ENCODE measurements at places on chromosomes 3 and 15. TPM values are rescaled to one million over a fixed set of nuclear protein-coding genes. Genes with fewer than 3 reads are reported as not detected.

DNA sequence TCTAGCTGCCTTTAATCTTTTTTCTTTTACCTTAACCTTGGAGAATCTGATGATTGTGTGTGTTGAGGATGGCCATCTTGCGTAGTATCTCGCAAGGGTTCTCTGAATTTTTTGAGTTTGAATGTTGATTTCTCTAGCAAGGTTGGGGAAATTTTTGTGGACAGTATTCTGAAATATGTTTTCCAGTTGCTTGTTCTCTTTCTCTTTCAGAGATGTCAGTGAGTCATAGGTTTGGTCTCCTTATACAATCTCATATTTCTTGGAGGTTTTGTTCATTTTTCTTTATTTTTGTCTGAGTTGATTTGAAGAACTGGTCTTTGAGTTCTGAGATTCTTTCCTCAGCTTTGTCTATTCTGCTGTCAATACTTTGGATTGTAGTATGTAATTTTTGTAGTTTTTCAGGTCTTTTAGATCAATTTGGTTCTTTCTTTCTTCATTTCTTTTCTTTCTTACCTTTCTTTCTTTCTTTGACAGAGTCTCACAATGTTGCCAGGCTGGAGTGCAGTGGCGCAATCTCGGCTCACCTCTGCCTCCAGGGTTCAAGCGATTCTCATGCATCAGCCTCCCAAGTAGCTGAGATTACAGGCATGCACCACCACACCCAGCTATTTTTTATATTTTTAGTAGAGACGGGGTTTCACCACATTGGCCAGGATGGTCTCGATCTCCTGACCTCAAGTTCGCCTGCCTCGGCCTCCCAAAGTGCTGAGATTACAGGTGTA, 366.4 kb upstream of the RASGRP1 start:
- H3K27ac ChIP-seq, result no peak overlapping the region
- no peak overlapping the region for H3K4me3 ChIP-seq

Gene ACTL6A
- total RNA-seq, result 75.1 TPM

Gene MED12L
- total RNA-seq, result 1.6 TPM

DNA sequence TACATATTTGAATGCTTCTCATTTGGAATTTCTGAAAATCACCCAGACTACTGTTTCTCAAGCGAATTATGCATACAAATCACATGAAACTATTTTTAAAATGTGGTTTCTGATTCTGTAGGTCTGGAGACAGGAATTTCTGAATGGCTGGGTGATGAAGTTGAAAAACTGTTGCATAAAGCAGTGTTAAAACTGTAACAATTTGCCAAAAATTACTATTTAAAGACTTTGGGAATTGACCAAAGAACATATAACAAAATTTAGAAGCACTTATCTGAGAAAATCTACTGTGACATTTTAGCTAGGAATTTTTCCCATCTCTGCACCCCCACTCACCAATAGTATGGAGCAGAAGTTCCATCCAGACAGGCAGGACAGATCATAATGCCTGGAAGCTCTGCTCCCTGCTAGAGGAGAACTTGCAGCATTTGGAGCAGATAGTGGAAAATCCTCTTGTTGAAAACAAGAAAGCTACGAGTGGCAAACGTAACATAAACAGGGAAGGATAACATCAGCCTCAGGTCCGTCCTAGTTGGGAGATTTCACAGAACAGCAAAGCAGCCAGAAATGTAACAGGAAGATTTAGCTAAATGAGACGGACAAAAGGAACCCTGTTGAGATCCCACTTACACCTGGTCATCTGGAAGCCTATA, 132.3 kb upstream of the MCTP2 start:
- H3K27me3 ChIP-seq, result peaks cover 4% of the 10 kb centered on the region
- no peak overlapping the region for H3K4me3 ChIP-seq
- DNase-seq, result no peak
- H3K27ac ChIP-seq, result no peak overlapping the region
- no peaks in the 10 kb centered on the region for H3K36me3 ChIP-seq
- H3K4me1 ChIP-seq, result no peaks in the 10 kb centered on the region

Gene FBXW12
- not detected for total RNA-seq

- peak; percentile 20 for DNase-seq
- H3K4me1 ChIP-seq, result no peaks in the 10 kb centered on the region
- no peak overlapping the region for H3K4me3 ChIP-seq
- H3K36me3 ChIP-seq, result no peaks in the 10 kb centered on the region
- peaks cover 8% of the 10 kb centered on the region for H3K27me3 ChIP-seq
Observed at GRCh38 chr3:34260271-34261000, 462.0 kb downstream of the PDCD6IP start.

Gene C2CD4A
- total RNA-seq, result 0.23 TPM

GRCh38 chr3:17469954-17470353, 272.5 kb downstream of the TBC1D5 start:
- H3K4me3 ChIP-seq, result no peak overlapping the region
- H3K4me1 ChIP-seq, result no peaks in the 10 kb centered on the region
- no peak overlapping the region for H3K27ac ChIP-seq
- H3K27me3 ChIP-seq, result no peaks in the 10 kb centered on the region

Gene LTF
- not detected for total RNA-seq

GRCh38 chr3:25784971-25785370, 1.7 kb upstream of the NGLY1 start:
- no peak for DNase-seq
- peak overlapping the region; percentile 81 for H3K4me3 ChIP-seq

DNA sequence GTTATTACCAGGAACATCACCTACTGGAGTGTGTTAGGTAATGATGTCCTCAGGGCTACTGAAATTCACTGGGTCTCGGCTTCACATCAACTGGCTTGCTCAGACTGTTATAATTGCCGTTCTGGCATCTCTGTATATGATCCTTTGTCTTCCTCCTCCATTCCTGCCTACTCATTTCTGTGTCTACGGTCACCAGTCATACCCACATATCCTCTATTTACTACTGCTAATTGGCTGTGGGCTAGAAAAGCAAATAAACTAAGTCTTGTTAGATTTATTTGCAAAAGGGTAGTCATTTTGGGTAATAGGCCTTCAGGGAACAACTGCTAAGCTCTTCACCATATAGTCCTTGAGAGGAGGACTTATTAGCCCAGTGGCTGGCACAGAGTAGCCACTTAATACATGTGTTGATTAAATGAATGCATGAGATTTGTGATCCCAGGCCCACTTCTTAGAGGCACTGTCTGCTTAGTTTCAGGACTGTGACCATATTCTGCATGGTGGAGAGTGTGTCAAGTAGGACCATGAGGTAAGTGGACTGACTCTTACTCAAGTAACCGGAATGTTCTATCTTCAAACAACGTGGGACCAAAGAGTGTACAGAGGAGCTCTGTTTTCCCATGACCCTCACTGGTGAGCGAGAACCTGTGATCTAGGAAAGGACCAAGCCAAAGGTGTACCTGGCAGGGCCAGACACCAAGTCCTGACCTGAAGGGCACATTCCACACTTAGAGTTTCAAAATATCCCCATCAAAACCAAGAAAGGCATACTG, 13.2 kb downstream of the ZDHHC3 start:
- no peak overlapping the region for H3K4me3 ChIP-seq
- peaks cover 33% of the 10 kb centered on the region for H3K4me1 ChIP-seq
- no peak for DNase-seq
- no peaks in the 10 kb centered on the region for H3K27me3 ChIP-seq
- H3K36me3 ChIP-seq, result no peaks in the 10 kb centered on the region

DNA sequence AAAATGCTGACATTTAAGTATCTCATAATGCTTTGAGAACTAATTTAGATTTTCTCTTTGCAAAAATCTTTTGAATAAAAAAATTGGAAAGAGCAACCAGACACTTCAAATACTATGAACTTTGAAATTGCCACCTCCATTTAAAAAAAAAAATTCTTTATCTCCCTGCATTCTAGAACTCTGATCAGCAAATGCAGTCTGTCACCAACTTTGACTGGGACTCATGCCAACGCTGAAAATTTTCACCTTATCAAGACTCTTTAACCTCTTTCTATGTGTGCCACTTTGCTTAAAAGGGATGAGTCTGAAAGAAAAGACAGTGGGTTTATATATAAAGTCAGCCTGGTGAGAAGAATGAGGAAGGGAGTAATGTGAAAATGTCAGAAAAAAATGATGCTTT, 191.2 kb upstream of the ARPP21 start:
- no peak for DNase-seq
- H3K36me3 ChIP-seq, result no peaks in the 10 kb centered on the region
- no peak overlapping the region for H3K27ac ChIP-seq
- no peaks in the 10 kb centered on the region for H3K4me1 ChIP-seq
- H3K4me3 ChIP-seq, result no peak overlapping the region

DNA sequence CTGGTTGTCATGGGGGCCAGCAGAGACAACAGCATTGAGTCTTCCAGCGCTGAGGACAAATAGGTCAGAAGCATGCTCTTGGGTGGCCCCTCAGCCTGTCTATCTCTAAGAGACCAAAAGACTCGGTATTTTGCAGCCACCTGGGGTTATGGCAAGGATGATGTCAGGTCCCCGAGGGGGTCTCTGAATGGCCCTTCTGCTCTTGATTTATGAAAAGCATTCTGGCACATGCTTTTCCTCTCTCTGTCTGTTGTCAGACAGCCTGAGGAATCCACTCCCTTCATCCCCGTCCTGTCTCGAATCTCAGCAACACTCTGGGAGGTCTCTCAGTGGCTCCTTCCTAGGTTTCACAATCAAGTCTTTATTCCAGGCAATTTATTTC, 156.6 kb upstream of the RGMA start:
- H3K27me3 ChIP-seq, result peaks cover 17% of the 10 kb centered on the region
- no peak overlapping the region for H3K27ac ChIP-seq
- H3K4me1 ChIP-seq, result peaks cover 8% of the 10 kb centered on the region
- no peak for DNase-seq
- no peaks in the 10 kb centered on the region for H3K36me3 ChIP-seq

Gene SPTSSB
- total RNA-seq, result not detected

GRCh38 chr3:32901005-32901932, 50.2 kb upstream of the CCR4 start:
- DNase-seq, result no peak
- no peaks in the 10 kb centered on the region for H3K36me3 ChIP-seq
- H3K4me3 ChIP-seq, result no peak overlapping the region
- no peak overlapping the region for H3K27ac ChIP-seq

DNA sequence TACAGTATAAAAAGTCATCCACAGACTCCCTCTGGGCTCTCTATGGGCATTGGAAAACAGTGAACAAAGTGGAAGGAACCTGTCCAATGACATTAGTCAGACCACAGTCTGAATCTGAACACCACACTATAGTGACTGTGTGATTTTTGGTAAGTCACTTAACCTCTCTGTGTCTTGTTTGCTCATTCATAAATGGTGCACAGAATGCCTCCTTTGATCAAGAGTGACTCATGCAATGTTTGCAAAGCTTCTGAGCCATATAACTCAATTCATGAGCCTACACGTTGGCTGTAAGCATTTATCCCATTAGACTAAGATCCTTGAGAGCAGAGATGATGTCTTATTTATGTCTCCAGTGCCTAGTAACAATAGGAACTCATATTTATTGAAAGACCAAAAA, 46.7 kb downstream of the SV2B start:
- H3K27ac ChIP-seq, result no peak overlapping the region
- no peaks in the 10 kb centered on the region for H3K4me1 ChIP-seq
- no peak for DNase-seq
- no peak overlapping the region for H3K4me3 ChIP-seq
- H3K36me3 ChIP-seq, result no peaks in the 10 kb centered on the region

Gene FAM227B
- total RNA-seq, result 3.5 TPM

- no peak for DNase-seq
- H3K36me3 ChIP-seq, result peaks cover 36% of the 10 kb centered on the region
- H3K4me1 ChIP-seq, result peaks cover 30% of the 10 kb centered on the region
Observed at GRCh38 chr3:182794455-182795388, 1.4 kb downstream of the ATP11B start.

Gene XPC
- total RNA-seq, result 34.8 TPM

GRCh38 chr15:24878153-24878552, 76.6 kb upstream of the SNRPN start:
- H3K4me3 ChIP-seq, result no peak overlapping the region
- no peaks in the 10 kb centered on the region for H3K36me3 ChIP-seq
- DNase-seq, result no peak
- no peaks in the 10 kb centered on the region for H3K27me3 ChIP-seq
- H3K4me1 ChIP-seq, result no peaks in the 10 kb centered on the region
- H3K27ac ChIP-seq, result no peak overlapping the region

- no peaks in the 10 kb centered on the region for H3K36me3 ChIP-seq
- H3K27me3 ChIP-seq, result peaks cover 2% of the 10 kb centered on the region
Observed at GRCh38 chr15:33099739-33100138, 94.8 kb downstream of the FMN1 start.

GRCh38 chr15:65922621-65923020, 53.3 kb downstream of the RAB11A start:
- DNase-seq, result no peak
- no peaks in the 10 kb centered on the region for H3K36me3 ChIP-seq
- no peak overlapping the region for H3K27ac ChIP-seq
- peaks cover 15% of the 10 kb centered on the region for H3K4me1 ChIP-seq
- no peak overlapping the region for H3K4me3 ChIP-seq

Gene FMN1
- total RNA-seq, result 0.03 TPM

Gene MME
- not detected for total RNA-seq

- H3K27ac ChIP-seq, result no peak overlapping the region
- DNase-seq, result no peak
- H3K27me3 ChIP-seq, result no peaks in the 10 kb centered on the region
- H3K4me1 ChIP-seq, result peaks cover 30% of the 10 kb centered on the region
- H3K36me3 ChIP-seq, result no peaks in the 10 kb centered on the region
Observed at GRCh38 chr3:112811131-112811884, 35.4 kb downstream of the CD200R1L start.

Gene CFAP100
- not detected for total RNA-seq

Gene GOLGA8S
- 0.33 TPM for total RNA-seq

GRCh38 chr15:100109486-100110035, 232.2 kb downstream of the ADAMTS17 start:
- no peaks in the 10 kb centered on the region for H3K27me3 ChIP-seq
- DNase-seq, result no peak
- no peak overlapping the region for H3K4me3 ChIP-seq

Gene PLA2G4D
- total RNA-seq, result not detected

- peaks cover 9% of the 10 kb centered on the region for H3K27me3 ChIP-seq
- no peak overlapping the region for H3K27ac ChIP-seq
- DNase-seq, result no peak
- H3K4me1 ChIP-seq, result peaks cover 13% of the 10 kb centered on the region
- no peaks in the 10 kb centered on the region for H3K36me3 ChIP-seq
Observed at GRCh38 chr3:119318876-119319275, 24.7 kb downstream of the ARHGAP31 start.

- H3K4me3 ChIP-seq, result no peak overlapping the region
- H3K27ac ChIP-seq, result no peak overlapping the region
- H3K4me1 ChIP-seq, result peaks cover 3% of the 10 kb centered on the region
- H3K36me3 ChIP-seq, result no peaks in the 10 kb centered on the region
- DNase-seq, result no peak
Observed at GRCh38 chr3:127701280-127701911, 28.6 kb downstream of the ABTB1 start.

DNA sequence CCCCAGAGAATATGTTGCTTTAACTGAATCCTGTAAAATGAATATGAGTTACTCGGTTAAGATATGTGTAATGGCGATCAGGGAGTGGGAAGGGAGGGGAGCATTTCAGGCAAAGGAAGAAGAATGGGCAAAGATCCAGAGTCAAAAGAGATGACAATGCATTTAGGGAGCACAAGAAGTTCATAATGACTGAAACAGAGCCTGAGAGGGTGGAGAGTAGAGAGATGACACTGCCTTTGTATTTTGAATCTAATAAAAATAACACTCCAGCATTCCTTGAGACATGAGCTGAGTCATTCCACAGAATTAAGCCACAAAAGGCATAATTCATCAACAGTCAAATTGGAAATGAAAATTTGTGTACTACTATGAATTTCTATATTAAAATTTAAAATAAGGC, 105.3 kb upstream of the PEX5L start:
- no peak overlapping the region for H3K27ac ChIP-seq
- H3K4me3 ChIP-seq, result no peak overlapping the region
- H3K4me1 ChIP-seq, result no peaks in the 10 kb centered on the region
- no peak for DNase-seq
- H3K27me3 ChIP-seq, result no peaks in the 10 kb centered on the region
- no peaks in the 10 kb centered on the region for H3K36me3 ChIP-seq
